Stimulated activated CD8-positive, alpha-beta memory T cell treated with anti-CD3 and anti-CD28 coated beads, Interleukin-4, amount 100 ng/mL, for 48 hours (primary cell): ENCODE measurements at places on chromosomes 5 and 9.

DNA sequence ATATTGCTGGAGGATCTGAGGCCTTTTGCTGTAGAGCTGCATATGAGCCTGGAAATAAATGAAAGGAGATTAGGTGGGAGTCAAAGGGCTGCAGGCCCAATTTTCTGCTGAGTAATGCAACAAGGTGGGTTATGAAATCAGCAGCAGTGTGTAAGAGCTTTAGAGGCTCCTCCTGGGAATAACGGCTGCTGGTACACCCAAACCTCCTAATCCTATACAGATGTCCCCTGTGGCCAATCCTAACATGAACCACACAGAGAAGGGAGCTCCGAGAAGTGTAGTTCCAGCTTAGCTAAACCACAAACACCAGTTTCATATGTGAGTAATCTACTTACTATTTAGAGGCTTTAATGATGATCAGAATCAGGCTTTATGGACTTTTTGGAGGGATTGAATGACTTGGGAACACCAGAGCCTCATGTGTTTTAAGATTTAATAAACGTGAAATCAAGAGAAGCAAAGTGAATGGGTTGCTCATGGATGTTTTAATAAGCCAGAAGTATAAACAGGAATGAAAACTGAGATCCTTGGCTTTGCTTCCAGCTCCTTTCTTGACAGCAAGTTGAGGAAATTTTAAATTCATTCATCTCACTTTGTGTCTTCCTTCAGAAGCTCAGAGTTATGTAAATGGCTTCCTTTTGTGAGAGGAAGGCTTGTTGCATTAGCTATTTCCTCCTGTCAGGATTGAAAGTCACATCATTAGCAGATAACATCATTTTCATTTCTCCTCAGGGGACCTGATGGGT, 437.5 kb downstream of the TMEM232 start:
- DNase-seq: no peak

DNA sequence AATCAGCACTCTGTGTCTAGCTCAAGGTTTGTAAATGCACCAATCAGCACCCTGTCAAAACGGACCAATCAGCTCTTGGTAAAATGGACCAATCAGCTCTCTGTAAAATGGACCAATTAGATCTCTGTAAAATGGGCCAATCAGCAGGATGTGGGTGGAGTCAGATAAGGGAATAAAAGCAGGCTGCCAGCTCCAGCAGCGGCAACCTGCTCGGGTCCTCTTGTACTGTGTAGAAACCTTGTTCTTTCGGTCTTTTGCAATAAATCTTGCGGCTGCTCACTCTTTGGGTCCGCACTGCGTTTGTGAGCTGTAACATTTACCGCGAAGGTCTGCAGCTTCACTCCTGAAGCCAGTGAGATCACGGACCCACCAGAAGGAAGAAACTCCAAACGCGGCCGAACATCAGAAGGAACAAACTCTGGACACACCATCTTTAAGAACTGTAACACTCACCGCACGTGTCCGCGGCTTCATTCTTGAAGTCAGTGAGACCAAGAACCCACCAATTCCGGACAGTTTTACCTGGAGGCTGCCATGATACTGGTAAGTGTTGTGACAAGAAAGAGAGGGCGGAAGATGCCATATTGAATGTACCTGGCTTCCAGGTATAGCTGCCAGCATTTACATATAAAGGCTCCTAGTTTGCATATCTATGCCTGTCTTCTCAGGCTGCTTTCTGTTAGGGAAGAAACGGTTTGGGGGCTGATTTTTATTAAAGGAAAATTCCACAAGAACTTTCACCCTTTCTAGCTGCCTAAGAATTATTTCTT, 758.5 kb upstream of the CTNND2 start:
- DNase-seq: no peak

DNA sequence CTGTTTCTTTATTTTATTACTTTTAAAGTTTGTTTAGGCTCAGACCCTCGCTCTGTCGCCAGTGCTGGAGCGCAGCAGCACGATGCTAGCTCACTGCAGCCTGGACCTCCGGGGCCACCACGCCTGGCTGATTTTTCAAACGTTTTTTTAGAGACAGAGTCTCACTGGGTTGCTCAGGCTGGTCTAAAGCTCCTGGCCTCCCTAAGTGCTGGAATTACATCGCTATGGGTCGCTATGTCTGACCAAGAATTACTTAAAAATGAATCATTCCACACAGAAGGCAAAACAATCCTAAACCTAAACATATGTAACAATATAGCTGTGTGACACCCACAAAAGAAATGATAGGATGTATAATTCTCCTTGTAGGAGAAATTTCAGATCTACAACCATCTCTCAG, 86.9 kb upstream of the SIMC1 start:
- DNase-seq: no peak

DNA sequence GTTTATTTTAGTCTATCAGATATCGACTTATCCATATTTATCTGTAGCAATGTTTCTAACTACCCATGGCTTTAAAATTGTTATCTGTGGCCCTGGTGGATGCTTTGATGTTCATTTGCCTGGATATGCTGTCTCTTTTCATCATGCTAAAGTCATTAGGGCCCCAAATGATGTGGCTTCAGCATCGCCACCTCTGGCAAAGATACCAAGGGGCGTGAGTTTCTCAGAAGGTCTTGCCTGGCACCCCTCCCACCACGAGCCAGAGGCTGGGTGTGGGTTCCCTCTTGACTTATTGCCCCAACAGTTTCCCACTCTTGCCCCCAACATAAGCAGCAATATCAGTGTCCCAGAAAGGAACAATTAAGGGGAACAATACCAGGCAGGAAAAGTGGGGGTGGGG, 5.4 kb downstream of the ROPN1L start:
- DNase-seq: no peak

- no peak for DNase-seq
Measured at GRCh38 chr9:104921067-104921741, 6.8 kb downstream of the ABCA1 start.

DNA sequence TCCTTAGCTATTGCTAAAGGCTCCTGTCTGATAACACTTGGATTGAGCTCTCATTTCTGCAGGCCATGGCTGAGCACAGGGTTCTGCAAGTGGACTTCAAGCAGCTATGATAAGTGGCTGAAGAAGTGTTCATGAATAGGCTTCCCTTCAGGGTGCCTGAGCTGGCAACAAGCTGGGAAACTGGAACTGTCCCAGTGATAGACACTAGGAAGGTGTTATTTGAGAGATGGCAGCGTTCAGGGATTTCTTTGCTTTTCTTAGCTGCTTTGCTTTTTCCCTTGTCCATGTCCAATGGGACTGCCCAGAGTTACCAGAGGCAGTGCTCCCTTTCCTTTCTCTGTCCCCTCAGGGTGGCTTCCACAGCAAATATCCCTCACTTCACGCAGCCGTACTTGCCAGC, 75.8 kb downstream of the INIP start:
- no peak for DNase-seq

GRCh38 chr5:132083071-132083678, 9.6 kb downstream of the CSF2 start:
- peak; percentile 71 for DNase-seq

- DNase-seq: no peak
Measured at GRCh38 chr9:125878164-125878631, 131.0 kb downstream of the PBX3 start.

DNA sequence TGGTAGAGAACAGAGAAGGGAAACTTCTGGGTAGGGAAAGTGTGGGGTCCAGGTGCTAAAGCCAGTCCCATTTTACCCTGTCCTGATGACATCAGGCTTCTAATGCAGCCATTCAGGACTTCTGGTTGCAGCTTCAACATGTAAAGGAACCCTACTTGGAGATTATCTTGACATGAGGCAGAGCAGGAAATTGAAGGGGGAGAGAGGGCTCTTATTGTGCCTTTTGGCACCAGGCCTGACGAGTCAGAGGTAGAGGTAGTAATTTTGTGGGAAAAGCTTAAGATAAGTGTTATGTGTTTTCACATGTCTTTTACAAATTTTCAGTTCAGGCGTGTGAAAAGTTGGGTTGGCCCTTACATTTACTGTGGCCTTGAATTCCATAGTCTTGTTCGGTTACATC, 102.4 kb upstream of the APC start:
- no peak for DNase-seq

DNA sequence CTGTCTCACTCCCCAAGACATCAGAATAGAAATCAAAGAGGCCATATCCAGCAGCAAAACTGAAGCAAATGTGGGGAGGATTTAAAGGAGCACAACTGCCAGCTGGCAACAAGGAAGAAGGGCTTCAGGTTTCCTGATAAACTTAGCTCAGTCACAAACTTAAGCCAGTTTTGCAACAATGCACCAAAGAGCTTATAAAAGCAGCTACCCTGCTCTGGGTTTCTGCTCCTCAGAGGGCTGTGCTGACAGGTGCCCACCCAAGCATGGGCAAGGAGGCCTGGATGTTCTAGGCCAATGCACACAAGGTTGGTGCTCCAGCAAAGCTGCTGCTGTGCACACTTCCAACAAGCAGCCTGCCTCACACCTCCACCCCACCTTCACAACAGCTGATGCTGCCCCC, 132.9 kb downstream of the SIL1 start:
- no peak for DNase-seq

DNA sequence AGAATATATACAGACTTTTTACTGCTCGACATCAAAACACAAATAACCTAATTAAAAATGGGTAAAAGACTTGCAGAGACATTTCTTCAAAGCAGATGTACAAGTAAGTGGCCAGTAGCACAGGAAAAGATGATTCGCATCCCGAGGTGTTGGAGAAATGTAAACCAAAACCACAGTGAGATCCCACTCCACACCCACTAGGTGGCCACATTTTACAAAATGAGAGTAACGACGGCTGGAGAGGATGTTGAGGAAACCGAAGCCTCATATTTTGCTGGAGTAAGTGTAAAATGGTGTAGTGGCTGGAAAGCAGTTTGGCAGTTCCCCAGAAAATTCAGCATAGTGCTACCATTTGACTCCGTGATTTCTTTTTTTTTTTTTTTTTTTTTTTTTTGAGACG, 21.3 kb upstream of the GBGT1 start:
- peak; percentile 61 for DNase-seq

DNA sequence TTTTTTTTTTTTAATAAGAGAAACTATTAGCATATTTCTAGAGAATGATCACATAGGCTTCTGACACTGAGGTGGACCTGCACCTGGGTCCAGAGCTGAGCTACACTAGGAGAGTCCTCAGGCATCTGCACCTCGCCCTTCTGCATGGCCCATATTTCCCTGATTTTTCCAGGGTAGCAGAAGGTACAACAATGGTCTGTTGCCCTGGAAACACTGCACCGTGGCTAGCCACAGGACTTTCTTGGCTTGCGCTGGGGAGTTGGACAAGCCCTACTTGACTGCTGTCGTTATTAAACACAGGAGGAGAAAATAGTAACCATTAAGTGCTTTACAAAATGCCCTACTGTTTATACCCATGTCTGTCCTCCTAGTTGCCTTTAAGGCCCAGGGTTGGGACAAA, 615.7 kb upstream of the MEF2C start:
- no peak for DNase-seq

- no peak for DNase-seq
Measured at GRCh38 chr5:39178861-39179260, 40.5 kb downstream of the FYB1 start.

GRCh38 chr9:20307621-20308020, 314.7 kb downstream of the MLLT3 start:
- DNase-seq: no peak

- no peak for DNase-seq
Measured at GRCh38 chr5:96006291-96006690, 44.6 kb upstream of the ELL2 start.

DNA sequence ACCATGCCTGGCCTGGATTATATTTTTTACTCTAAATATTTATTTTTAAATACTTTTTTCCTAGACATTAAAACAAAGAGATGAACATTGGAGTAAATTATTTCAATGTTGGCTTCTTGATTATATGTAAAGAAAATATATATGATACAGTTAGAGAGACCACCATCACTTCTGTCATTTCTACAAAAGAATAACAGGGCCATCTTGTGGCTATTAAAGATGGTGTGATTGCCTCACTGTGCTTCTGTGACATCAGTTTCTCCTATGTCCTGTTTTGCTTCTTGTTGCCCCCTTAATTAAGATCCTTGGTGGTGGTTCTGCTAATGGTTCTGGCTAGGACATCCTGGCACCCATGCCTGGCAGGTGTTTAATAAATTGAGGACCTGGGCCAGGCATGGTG, 32.9 kb downstream of the NDFIP1 start:
- no peak for DNase-seq

DNA sequence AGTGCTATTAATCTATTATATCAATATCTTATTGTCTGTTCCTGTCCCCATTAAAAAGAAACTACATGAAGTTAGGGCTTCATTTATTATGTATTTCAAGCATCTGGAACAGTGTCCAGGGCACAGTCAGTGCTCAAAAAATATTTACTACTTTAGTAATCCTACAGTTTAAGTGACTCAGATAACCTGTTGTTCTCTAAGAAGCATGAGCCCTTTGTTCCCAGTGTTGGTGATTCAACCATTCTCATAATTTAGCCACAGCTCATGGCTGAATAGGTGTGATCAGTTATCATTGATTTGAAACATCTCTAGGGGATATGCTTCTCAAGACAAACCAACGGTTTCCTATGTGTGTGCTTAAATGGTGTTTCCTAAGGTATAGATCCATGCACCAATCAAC, 292.7 kb downstream of the TMEM167A start:
- no peak for DNase-seq

- no peak for DNase-seq
Measured at GRCh38 chr5:149254506-149254905, 17.2 kb upstream of the AFAP1L1 start.

- no peak for DNase-seq
Measured at GRCh38 chr9:7177383-7177782, 419.6 kb downstream of the KDM4C start.

GRCh38 chr9:7894231-7894630, 94.7 kb upstream of the DMAC1 start:
- DNase-seq: no peak
